SIG-M5 (cell line): ENCODE measurements at places on chromosomes 11 and 22.

GRCh38 chr11:19259487-19260345 lies 19.0 kb upstream of the E2F8 start:
- DNase-seq: no peak

DNA sequence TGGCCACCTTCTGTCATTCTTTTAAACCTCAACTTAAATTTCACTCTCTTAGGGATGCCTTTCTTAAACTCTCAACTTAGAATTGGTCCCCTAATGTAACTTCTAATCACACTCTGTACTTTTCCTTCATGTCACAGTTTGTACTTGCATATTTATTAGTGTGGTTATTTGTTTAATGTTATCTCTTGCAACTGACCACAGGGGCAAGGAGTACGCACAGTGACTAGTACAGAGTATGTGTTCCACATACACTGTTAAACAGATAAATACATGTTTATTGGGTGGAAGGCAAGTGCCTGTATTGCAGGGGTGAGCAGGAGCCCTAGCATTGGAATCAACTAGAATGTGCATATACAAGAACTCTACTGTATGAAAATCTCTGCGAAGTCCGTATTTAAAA lies 554.0 kb downstream of the INSC start:
- no peak for DNase-seq

DNA sequence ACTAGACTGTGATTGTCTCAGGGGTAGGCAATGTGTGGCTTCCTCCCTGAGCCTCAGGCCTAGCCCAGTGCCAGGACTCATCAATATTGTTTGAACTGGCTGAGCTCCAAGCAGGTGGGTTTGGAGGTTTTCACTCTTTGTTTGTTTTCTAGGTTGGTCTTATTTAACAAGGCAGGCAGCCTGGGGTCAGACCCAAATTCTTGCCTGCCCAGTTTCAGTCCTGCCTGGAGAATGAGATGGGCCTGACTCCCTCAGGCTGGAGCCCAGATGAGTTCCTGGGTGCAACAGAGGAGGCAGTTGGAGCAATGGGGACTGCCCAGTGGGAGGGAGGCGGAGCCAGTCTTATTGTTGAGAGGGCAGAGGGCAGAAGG lies 28.3 kb upstream of the TP53I11 start:
- DNase-seq: no peak

GRCh38 chr11:67576735-67577475 lies 6.7 kb upstream of the GSTP1 start:
- no peak for DNase-seq

DNA sequence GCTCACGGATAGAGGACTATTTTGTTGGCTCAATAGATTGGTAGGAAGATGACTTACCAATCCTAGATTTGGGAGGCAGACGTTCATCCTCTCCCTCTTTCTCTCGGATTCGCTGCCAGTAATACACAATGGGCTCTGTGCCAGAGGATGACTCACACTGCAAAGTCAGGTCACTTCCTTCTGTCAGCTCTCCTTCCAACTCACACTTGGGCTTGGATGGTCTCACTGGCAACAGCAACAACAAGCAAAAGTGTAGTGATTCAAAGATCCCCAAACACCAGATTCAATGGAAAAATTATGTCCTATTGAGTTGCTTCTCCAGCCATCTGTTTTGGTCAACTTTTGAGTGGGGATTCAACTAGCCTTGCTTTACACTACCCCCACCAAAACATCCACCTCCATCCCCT lies 21.7 kb upstream of the HSPA8 start:
- DNase-seq: no peak

DNA sequence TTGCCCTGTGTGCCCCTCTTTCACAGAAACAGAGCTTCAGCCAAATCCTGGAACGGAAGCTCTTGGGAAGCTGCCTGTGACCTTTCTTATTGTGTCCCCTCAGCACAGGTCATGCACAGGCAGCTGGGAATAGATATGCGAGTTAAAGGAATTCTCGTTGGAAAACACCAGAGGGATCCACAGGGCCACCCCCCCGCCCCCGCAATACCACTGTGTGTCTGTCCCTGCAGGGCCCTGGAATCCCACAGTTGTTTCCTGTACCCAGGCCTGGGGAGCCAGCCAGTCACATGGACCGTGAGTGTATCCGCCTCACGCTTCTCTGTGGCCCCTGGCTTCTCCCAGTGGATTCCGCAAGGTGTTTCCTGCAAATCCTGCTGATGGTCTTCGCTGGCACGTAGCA lies 29.0 kb downstream of the TIMP3 start:
- no peak for DNase-seq

- no peak for DNase-seq
Measured at GRCh38 chr11:65744026-65744698, 23.6 kb upstream of the RNASEH2C start.

- no peak for DNase-seq
Measured at GRCh38 chr11:22879630-22880029, 19.4 kb upstream of the CCDC179 start.

GRCh38 chr11:35746356-35747153 lies 84.0 kb downstream of the TRIM44 start:
- no peak for DNase-seq

DNA sequence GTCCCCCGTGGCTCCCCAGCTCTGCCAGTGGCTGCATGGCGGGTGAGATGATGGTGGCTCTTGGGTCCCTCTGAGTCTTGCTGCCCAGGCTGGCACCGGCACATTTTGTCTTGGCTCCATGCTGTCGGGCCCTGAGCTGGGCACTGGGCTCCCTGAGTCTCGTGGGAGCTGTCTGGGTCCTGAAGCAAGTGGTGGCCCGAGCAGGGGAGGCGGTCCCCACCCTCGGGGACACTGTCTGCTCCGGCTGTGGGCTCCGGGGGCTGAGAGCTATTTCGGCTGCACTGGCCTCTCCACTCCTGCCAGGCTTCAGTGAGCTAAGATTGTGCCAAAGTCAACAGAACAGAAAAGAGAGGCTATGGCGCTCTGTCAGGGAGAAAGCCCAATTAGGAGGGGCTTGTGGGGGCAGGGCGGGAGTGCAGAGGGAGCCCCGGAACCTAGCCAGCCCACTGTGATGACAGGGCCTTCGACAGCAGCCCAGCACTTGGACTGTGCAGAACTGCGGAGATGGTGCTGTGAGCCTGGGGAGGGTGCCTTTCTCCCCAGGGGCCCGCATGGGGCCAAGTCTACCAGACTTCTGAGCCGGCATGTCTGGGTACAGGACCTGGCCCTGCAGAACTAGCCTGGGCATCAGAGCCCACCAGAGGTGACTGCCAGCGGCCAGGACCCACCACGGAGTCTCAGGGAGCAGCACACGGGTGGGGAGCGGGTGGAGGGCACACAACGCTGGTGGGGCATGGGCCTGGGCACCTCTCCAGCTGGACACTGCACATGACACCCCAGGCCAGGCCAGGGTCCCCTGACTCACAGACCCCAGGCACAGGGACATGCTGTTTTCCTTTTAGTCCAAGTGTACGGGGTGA lies 38.0 kb downstream of the RTN4R start:
- DNase-seq: no peak

GRCh38 chr22:29815580-29815979 lies 22.5 kb downstream of the ASCC2 start:
- no peak for DNase-seq

DNA sequence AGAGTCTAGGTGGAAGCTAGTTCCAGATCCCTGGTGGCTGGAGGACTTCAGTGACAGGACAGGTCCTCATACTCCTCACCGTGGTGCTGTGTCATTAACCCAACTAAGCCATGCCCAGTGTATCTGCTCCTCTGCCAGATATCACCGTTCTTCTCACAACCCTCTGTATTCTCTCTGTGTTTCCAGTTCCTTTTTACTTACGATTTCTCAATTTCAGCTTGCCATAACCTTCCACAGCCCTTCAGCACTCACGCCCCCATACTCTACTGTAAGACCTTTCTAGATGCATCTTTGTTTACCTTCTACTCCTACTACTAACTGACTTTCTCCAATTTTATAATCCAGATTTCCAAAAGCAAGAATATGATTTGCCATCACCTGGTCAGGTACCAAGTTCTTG lies 26.1 kb upstream of the RIC3 start:
- DNase-seq: no peak

- no peak for DNase-seq
Measured at GRCh38 chr11:120004723-120005122, 133.2 kb downstream of the TRIM29 start.

DNA sequence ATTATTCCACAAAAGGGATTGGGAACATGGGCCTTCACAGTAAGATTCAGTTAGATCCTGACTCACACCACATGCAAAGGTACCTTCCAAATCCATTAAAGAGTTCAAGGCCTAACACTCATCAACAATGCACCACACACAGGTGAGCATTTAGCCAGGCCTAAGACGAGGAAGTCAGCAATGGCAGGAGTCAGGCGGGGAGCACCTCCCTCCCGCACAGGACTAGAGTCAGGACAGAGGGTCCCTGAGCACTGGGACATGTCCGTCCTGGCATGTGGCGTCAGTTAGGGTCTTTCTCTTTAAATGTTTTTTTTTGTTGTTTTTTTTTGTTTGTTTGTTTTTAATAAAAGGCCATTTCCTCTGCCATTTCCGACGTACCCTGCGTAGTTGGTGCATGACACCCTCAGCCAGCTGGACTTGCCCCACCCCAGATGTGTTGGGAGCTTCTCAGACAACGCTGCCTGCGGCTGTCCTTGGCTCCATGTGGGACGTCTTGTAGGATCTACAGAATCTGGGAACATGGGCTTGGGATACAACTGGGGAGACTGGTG lies 1458.6 kb downstream of the BRD1 start:
- no peak for DNase-seq

GRCh38 chr22:28903729-28904128 lies 20.4 kb downstream of the ZNRF3 start:
- no peak for DNase-seq

DNA sequence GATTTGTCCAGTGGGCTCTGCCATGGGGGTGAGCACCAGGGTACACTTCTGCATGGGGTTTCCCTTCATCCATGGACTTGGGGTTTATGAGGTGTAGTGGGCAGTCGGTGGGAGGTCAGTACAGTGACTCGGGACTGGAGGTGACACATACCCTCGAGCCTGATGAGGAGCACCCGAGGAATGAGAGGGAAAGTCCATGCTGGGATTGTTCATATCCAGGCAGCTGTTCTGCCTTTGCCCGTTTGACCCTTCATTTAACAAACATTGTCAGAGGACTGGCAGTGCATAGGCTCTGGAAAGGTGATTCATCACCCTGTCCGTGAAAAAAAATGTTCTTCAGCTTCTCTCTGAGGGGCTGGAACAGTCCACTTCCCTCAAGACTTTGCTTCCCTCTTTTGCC lies 2.7 kb downstream of the NAV2 start:
- no peak for DNase-seq

DNA sequence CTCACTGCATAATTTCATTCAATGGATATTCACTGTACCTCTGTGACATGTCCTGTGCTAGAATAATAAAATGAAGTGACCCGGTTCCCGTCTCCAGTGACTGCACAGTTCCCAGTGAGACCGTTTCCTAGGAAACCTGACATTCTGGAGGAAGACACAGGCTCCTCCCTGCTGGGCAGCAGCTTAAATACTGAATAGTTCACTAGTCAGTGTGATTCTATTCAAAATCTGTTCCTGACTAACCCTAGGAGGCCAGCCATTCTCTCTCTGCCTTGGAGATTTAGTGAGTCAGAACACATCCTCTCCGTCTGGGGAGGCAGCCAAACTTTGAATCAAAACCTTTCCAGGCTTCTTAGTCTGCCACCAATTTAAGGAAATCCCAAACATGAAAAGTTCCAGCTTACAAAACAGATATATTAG lies 11.3 kb downstream of the TRIM66 start:
- no peak for DNase-seq

GRCh38 chr11:1887451-1888346 lies 4.0 kb downstream of the PRR33 start:
- no peak for DNase-seq

GRCh38 chr11:47391077-47391583 lies 12.8 kb upstream of the SPI1 start:
- DNase-seq: peak; percentile 32

- DNase-seq: no peak
Measured at GRCh38 chr11:128424271-128424711, 163.1 kb downstream of the ETS1 start.

DNA sequence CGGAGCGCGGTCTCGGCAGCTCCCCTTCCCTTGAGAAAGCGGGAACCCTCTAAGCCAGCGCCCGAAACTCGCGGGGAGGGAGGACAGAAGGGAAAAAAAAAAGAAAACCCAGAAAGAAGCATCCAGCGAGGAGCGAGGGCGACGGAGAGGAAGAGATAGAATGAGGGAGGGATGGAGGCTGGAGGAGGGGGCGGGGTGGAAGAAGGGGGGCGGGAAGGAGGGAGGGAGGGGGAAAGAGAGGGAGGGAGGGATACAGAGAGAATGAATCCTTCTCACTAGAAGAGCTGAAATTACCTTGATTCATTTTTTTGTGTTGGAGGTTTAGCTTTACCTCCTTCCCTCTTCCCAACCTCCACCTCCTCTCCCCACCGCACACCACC lies 19.3 kb upstream of the BDNF start:
- no peak for DNase-seq

- DNase-seq: no peak
Measured at GRCh38 chr11:80958361-80958760, 1517.5 kb upstream of the TENM4 start.

DNA sequence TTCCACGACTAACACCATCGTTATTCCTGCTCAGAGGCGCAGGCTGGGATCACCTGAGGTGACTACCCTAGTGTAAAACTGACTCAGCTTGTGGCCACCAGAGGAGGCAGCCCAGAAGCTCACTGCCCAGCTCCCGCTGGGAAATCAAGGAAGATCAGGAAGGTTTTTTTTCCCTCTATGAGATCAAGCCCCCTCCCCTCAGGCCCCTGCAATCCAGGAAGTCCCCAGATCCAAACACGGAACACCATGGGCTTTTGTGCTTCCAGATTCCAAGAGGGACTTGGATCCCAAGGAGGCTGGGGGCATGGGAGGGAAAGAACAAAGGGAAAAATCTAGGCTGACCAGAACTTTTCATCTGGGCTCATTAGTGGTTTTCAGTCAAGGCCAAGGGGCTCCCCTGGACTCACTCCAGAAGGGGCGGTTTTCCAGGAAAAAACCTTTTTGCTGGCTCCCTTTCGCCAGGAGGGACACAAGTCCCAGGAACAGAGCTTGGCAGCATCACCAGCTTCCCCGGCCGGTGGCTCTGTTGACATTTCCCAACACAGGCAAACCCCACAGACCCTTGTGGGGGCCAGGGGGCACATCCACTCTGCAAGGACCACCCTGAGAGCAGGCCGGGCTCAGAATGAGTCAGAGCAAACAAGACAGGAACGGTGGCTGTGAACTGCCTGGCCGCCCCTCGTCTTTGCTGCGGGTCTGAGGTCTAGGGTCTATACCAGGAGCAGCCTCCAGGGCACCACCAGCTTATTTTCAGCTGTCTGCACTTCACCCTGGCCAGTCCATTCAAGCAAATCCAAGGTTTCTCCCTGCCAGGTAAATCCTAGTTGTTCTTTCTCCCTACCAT lies 36.8 kb downstream of the MYH9 start:
- DNase-seq: no peak
